KG1 (cell line): ENCODE measurements at places on chromosomes 7 and 10.

- no peak for DNase-seq
Observed at GRCh38 chr10:24777196-24777595, 53.5 kb upstream of the ARHGAP21 start.

GRCh38 chr10:96651998-96652431, 65.2 kb upstream of the TM9SF3 start:
- DNase-seq, result peak; percentile 58

DNA sequence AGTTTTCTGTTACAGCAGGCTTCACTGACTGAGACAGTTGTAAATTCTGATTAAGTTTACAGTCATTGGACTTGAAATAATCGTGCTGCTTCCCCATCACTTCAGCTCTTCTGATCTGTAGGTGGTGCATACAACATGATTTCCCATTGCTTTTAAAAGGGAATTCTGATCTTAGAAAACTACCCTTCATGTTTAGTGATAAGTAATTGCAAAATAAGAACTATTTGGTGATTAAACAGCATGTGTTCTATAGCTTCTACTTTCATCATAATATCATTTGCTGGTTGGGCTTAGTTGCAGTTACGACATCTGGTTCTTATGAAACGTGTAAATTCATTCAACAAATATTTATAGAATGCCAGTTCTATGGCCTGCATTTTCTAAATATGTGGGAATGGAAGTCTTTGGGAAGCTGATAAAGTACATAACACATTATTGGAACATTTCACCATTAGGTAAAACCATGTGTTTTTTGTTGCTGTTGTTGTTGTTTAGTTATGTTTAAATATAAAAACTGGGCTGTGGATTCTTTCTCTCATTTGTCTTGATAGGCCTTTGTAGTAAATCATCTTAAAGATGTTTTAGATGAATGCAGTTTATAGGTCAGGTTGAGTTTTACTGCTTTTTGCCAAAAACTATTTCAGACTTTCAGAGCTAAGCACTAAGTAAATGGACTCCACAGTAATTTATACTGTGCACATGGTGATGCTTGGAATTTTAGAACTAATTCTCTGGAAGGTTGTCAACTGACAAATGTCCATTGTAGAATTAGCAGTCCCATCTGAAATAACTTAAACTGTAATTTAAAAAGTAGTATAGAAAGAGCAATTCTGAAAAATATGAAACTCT, 13.1 kb downstream of the GNAI1 start:
- no peak for DNase-seq

DNA sequence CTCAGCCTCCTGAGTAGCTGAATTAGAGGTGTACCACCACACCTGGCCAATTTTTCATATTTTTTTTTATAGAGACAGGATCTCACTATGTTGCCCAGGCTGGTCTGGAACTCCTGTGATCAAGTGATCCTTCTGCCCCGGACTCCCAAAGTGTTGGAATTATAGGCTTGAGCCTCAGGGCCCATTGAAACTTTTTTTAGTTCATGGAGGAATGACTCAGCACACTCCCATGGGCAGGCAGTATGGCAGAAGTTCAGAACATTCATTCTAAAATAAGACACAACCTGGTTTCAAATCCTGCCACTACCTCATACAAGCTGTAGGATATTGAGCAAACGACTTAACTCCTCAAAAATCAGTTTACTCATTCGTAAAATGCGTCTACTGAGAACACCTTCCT, 320.4 kb upstream of the SP8 start:
- no peak for DNase-seq

- no peak for DNase-seq
Observed at GRCh38 chr7:3569643-3570042, 268.6 kb downstream of the SDK1 start.

- peak; percentile 33 for DNase-seq
Observed at GRCh38 chr7:29319719-29320521, 125.3 kb downstream of the CHN2 start.

DNA sequence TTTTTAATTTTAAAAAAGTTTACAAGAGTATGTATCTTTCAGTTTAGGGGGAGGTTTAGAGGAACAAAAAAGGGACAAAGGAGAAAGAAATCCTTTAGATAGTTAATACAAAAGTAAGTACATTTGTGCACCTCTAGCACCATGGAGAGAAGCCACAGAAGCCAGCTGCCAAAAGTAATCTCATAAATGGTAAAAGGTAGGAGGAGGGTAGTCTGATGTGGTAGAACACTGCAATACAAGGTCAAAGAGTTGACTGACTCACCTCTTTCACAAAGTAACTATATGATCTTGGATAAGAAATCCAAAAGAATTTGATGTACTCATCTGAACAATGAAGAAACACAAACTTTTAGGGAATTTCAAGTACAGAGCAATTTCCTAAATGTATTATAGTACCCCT, 68.1 kb downstream of the CNOT4 start:
- no peak for DNase-seq

- DNase-seq, result no peak
Observed at GRCh38 chr10:63204667-63205391, 71.7 kb downstream of the NRBF2 start.

- DNase-seq, result peak; percentile 32
Observed at GRCh38 chr7:8442814-8443304, 9.4 kb downstream of the NXPH1 start.

DNA sequence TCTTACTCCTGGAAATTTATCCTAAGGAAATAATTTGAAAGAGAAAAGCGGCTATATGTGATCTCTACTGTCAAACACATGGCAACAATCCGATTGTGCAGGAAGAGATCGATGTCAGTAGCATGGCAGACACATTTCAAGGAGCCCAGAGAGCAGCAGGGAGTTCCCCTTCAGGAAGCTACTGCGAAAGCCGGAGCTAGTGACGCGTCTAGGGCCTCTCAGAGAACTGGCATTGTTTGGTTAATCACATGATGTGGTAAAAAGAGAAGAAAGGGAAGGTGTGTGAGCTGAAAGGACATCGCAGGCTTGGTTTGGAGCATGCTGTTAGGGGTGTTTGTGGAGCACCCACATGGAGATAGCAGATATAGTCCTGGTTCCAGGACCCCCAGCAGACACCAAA, 74.9 kb downstream of the BEND7 start:
- no peak for DNase-seq

GRCh38 chr7:116028787-116029186, 1.8 kb downstream of the TFEC start:
- DNase-seq, result peak; percentile 21

GRCh38 chr10:115657161-115657860, 564.1 kb downstream of the ATRNL1 start:
- DNase-seq, result no peak

DNA sequence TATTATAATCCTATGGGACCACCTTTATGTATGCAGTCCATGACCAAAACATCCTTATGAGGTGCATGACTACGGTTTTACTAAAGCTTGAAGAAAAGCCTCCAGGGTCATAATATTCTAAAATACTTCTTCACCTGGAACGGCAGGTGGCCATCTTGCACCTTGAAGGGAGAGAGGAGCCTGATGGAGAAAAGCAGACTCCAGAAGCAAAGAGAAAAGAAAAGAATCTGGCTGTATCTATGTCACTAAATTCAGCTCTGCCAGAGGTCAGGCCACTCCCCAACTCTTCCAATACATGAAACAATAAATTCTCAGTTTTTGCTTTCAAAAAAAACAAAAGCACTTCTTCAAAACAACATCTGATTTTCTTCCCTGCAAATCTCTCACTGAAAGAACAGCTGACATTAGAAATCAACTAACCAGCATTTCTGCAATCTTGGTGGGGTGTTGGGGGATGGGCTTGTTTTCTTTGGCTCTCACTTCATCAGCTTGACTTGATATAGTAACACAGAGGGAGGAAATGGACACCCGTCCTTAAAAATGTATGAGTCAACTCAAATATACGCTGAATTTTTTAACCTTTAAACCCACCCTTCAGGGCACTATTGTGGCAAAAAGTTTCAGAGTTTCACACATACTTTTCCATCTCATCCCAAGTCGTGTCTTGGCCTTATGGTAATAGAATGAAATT, 21.7 kb downstream of the HIBADH start:
- DNase-seq, result no peak

DNA sequence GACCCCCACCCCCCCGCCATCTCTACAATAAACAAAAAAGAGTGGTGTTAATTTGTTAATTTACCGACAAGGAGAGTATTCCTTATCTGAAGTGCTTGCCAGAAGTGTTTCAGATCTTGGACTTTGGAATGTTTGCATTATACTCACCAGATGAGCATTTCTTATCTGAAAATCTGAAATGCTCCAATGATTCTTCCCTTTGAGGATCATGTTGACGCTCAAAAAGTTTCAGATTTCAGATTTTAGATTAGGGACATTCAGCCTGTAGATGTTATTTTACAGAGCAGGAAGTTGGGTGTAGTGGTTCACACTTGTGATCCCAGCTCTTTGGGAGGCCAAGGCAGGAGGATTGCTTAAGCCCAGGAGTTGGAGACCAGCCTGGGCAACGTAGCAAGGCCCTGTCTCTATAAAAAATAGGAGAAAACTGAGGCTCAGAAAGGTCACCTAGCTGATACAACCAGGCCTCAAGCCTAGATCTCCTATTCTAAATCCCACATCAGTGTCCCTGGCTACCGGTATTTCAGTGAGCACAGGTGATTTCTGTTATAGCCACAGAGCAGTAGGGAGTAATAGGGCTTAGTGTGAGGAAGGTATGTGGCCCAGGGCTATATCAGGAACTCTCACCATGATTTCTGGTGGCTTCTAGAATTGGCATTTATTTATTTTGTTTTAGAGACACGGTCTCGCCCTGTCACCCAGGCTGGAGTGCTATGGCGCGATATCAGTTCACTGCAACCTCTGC, 35.4 kb downstream of the TMEM120A start:
- DNase-seq, result no peak

GRCh38 chr10:49418328-49418727, 22.4 kb upstream of the DRGX start:
- no peak for DNase-seq

GRCh38 chr7:93053949-93054943, 63.5 kb downstream of the SAMD9 start:
- no peak for DNase-seq

DNA sequence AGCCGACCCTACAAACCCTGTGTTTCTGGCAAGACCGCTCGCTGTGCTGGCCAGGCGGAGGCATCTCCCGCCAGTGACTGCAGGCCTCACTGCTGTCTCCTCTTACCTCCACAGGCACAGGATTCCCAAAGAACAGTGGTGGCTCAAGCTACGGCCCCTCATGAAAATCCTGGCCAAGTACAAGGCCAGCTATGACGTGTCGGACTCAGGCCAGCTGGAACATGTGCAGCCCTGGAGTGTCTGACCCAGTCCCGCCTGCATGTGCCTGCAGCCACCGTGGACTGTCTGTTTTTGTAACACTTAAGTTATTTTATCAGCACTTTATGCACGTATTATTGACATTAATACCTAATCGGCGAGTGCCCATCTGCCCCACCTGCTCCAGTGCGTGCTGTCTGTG, 36.2 kb downstream of the PITRM1 start:
- DNase-seq, result no peak

DNA sequence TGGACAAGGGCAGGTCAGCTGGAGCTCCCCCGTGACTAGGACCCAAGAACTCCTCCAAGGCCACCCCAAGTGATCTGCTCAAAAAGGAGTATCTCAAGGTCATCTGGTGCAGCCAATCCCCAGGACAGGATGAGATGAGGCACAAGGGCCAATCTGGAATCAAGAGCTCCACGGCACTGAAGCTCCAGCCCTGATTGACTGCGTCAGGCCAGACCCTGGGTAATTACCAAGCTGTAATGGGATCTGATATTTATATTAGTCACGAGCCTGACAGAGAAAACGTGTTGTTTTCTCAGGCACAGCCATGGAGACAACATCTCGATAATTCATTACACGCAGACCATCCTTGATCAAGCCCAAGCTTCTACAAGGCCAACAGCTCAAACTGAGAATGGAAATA, 4.2 kb downstream of the KCNMA1 start:
- no peak for DNase-seq

GRCh38 chr10:14397066-14397465, 66.3 kb upstream of the FRMD4A start:
- DNase-seq, result no peak

DNA sequence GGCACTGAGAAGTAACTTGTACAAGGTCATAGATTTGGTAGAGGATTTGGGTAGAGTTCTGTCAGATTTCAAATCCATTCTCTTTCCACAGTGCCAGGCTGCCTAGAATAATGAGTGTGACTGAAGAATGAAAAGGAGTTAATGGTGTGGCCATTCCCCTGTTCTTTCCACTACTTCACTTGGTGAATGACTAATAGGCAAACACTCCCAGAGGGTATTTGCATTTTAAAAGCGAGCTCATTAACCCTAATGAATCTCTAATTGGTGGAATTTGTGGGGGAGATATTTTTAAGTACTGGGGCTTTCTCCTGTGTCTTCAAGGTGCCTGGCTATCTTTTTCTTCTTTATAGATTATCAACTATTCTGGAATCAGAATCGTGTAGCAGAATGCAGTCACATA, 74.8 kb upstream of the RPA3 start:
- DNase-seq, result no peak

DNA sequence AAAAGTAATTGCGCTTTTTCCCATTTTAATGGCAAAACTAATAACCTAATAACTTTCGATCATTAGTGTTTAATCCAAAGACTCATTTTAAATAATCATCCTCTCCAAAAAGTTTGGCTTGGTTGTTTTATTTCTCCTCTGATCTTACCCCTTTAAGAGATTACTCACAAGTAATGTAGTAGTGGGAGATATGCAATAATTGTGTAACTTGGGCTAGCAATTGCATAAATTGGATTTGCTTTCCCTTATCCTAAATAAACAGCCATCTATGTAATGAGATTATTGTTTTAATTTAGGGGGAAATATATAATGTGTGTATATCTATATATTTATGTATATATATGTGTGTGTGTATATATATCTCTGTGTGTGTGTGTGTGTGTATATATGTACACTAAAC, 82.5 kb downstream of the RNLS start:
- DNase-seq, result no peak

- no peak for DNase-seq
Observed at GRCh38 chr10:100359529-100360150, 12.6 kb downstream of the SCD start.

DNA sequence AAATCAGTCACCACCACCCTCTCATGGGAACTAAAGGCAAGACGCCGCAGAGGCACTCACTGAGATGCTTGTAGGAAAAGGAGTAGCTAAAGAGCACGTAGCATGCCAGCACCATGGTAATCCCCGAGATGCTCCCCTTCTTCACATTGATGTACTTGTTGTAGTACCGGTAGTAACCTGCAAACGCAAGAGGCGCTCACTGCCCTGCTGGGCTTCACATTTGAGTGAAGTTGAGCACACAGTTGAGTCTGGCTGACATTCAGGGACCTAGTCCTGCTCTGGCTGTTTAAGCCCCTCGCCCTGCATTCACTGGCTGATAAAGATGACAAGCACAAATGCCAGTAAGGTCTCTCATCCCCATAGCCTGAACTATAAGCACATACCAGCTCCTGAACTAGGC, 6.9 kb downstream of the ATP5MF start:
- DNase-seq, result no peak

DNA sequence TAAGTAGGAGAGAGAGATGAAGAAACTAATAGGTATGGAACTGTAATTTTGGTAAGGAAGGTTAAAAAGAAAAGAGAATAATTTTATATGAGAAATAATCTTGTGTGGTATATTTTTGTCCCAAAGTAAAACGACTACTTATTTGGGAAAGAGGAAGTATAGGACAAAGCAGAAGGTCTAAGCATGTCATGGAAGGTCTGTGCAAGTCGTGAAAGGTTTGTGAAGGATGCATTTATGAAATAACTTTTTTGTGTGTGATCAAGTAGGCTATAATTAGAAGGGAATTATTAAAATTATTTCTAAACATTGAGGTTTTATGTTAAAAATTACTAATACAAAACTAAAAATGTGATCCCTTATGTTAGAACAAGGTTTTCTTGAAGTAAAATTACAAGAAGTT, 63.3 kb downstream of the ZNF783 start:
- DNase-seq, result no peak
